ENCODE measurements at places on chromosomes 1 and 21.

DNA sequence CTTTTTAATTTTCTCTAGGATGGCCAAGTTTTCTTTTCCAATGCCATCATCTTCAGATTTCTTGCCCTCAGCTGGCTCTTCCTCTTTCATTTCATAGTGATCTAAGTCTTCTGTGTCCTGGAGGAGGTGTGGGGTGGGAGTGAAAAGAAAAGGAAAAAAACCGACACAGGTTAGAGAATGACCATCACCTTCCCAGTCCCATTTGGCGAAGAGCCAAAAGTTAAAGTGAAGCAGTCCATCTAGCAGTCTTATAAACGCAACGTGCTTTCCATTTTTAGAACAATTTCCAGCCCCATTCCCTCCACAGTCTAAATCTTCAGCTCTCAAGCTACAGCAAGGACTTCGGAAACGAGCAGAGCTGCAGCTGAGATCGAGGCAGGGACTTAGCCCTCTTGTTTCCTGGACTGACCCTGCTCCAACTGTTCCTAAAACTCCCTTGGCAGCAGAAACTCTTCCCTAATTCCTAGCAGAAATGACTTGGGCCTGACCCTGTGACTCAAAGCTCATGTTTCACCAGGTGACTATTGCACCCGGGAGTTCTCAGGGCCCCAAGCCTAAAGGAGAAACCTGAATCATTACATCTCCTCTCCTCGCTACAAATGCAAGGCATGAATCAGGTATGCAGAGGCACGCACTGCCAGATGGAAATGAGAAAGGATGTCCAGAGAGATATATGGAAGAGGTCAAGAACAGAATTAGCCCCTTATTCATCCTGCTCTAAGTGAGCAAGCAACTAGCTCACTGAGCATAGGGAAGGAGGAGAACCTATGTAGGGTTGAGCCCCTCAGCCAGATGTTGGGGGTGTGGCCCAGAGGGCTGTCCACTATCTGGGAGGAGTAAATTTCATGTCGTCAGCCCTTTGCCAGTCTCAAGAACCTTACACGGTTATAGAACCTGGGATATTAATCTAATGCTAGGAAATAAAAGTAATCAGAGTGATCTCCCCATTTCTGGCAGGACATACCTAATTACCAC lies 5.1 kb downstream of the UBE2Q1 start:
- DNase-seq = no peak

- no peak for DNase-seq
Observed at GRCh38 chr1:157136133-157136532, 2.1 kb downstream of the ETV3 start.

GRCh38 chr1:35269201-35269988 lies 886 bp downstream of the ZMYM4 start:
- DNase-seq = no peak

- no peak for DNase-seq
Observed at GRCh38 chr1:22729912-22730311, 19.3 kb downstream of the EPHB2 start.

GRCh38 chr1:232982238-232982944 lies 32.0 kb downstream of the NTPCR start:
- peak; percentile 71 for DNase-seq

DNA sequence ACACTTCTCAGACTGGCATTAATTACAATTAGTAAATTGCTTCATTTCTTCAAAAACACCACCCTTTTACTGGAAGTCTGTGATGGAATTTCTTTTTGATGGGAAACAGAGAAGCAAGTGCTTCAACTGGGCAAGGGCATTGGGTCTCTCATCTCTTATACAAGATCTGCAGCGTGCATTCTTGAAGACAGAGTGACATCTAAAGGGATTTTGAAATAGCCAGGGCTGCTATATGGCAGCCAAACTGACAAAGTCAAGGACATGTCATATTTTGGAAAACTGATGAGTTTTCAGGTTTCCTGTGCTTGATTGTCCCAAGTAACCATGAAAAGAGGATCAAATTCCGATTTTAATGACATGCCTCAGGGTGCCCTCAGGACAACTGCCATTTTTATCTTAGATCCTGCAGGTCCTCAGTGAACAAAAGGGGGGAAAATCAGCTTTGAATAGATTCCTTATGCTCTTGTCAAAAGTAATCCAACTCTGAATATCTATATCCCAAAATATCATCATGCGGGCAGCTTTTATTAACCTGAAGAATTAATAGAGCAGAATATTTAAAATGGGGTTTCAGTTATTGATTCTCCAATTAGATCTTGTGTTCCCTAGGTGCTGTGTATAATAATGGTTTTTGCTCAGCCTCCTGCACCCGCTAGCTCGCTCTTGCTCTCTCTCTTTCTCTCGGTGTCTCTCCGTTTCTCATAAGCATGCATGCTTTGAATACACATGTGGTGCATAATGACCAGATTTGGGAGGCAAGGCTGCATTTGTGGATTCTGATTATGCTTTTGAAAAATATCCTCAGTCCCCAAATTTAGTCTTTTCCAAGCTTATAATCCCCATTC lies 221.8 kb downstream of the TTLL7 start:
- DNase-seq = no peak

GRCh38 chr1:175569117-175569743 lies 174.2 kb downstream of the TNR start:
- no peak for DNase-seq

DNA sequence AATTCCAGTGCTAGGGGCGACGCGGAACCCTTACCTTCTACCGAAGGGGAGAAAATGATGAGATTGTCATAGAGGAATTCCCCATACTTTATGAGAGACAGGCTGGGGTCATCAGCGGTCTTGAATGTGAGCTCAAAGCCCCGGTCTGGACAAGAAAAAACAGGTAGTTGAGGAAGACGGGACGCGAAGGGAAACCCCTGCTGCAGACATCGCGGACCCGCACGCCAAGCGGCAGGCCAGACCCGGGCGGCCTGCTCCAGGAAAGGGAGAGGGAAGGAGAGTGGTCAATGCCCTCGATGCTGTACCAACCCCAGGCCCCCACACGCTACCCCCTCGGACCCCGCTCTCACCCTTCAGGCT lies 342 bp downstream of the DDOST start:
- DNase-seq = no peak

DNA sequence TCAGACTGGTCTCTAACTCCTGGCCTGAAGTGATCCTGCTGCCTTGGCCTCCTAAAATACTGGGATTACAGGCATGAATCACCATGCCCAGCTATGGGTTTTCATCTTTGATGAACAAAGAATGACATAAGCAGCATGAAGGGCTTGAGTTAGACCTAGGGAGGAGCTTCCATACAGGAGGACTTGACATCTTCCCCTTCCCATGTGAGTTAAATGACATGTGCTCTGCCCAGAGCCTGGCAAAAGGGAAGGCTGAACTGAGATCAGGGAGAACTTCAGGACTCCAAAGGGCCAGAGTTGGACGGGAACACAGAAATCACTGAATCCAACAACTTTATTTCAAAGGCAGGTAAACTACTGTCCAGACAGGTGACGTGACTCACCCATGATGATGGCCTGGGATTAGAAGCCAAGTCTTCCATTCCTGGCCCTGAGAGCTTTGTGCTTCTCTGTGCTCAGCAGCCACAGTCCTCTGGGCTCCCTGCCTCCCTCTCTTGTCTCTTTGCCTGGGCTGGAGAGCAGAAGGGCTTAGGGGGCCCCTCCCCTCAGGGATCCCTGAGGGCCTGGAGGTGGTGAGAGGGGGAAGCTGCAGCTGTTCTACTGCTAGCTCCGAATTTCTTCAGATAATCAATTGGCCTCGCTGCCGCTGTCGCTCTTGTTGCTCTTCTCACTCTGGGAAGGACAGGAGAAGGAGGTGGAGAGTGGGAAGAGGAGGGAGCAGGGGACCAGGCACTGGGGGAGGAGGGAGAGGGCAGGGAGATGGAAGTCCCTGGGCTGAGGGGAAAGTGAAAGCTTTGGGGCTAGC lies 7.6 kb downstream of the NHLH1 start:
- DNase-seq = peak; percentile 31

- DNase-seq = no peak
Observed at GRCh38 chr1:65230731-65231481, 78.4 kb upstream of the DNAJC6 start.

DNA sequence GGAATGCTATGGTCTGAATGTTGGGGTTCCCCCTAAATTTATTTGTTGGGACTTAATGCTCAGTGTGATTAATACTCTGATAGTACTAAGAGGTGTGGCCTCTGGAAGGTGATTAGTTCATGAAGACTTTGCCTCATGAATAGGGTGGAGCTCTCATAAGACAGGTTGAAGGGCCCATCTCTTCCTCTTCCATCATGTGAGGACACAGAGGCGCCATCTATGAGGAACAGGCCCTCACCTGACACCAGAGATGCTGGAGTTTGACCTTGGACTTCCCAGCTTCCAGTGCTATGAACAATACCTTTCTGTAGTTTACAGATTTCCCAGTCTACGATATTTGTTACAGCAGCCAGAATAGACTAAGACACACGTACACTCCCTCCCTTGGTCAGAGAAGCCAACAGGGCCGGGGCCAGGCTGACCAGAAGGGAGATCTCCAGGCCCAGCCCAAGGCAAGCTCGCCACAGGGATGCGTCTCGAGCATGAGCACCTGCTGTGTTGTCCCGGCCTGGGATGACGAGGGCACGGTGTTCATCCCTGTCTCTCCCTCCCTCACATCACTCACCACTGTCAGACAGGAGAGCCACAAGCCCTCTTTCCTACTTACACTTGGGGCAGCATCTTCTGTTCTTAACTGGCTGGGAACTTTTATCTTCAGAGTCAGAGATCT lies 4.7 kb upstream of the ABCG1 start:
- no peak for DNase-seq

DNA sequence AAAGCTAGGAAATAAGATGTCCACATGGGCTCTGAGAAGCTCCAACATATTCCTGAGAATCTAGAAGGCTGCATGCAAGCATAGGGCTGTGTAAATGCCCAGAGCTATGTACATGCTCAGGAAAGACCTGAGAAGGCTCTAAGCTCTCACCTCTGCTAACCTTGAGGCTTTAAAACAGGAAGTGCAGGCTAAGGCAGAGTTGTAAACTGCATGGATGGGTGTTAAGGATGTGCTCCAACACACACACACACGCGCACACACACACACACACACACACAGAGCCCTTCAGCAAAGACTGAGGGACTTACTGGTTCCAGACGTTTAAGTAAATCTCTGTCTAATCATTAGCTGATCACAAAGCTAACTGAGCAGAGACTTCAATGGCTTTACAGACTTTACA lies 162.9 kb downstream of the TRABD2B start:
- DNase-seq = no peak

DNA sequence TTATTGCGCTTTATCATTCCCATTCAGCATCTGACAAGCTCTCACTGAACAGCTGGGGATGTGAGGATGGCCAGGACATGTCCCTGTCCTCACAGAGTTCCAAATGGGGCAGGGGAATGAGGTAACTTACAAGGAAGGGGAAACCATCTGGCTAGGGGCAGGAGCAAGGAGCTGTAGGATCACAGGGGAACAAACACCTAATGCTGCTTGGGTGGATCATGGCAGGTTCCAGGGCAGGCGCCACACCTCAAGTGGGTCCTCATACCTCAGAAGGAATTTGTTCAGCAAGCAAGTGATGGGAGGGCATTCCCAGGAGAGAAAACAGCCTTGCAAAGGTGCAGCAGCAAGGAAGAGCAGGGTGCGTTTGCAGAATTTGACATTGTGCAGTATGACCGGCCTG lies 35.1 kb upstream of the GRIK3 start:
- DNase-seq = no peak

- DNase-seq = no peak
Observed at GRCh38 chr1:87333692-87334347, 5.1 kb downstream of the LMO4 start.

DNA sequence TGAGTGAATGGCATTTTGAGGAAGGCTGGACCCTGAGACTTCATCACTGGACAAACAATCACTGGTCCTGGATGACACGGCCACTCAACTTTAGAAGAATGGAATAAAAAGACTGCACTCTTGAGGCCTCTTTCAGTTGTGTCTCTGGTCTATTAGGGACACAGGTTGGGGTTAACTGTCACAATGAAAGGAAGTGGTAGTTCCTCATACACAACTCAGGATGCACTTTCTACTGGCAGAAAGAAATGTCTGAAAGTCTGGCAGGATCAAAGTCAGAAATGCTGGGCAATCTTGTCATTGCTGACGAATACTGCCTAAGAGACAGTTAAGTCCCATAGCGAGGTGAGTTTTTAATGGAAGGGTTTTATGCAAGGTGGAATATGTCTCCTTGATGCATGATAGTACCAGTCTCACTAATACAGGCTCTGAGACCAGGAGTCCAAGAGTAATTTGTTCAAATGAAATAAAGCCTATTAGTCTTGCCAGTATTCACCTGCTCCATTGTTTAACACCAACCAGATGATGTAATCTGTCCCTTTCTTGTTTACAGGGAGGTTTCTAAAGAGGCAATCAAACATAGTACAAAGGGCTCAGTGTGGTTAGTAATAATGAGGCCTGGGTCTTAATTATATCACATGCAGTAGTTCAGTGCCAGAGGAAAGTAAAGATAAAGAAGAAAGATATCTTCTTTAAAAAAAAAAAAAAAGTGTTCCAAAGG lies 11.2 kb upstream of the RRP15 start:
- no peak for DNase-seq

- DNase-seq = no peak
Observed at GRCh38 chr1:165915932-165916348, 88.5 kb downstream of the UCK2 start.

All from right cardiac atrium (tissue), 5 donors.